Retinal pigment epithelial cell (primary cell): ENCODE measurements at places on chromosomes 4 and X.

- no peak for DNase-seq
Measured at GRCh38 chrX:47278691-47279090, 45.9 kb downstream of the USP11 start.

DNA sequence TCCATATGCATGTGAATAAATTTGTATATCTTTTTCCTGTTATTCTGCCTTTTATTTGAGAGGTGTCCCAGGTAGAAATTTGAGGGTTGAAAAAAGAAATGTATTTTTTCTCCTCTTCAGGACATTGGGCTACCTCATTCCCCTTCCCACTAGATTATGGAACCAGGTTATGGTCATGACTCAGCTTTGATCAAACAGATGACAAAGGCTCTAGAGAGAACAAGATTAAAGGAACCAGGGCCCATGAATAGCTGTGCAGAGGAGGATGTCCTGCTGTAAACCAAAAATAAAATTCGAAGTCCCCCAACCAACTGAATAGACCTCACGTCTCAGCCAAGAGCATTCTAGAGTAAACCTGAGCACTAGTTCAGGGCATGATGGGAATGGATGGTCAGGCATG lies 313.2 kb downstream of the RAPGEF2 start:
- DNase-seq, result no peak

DNA sequence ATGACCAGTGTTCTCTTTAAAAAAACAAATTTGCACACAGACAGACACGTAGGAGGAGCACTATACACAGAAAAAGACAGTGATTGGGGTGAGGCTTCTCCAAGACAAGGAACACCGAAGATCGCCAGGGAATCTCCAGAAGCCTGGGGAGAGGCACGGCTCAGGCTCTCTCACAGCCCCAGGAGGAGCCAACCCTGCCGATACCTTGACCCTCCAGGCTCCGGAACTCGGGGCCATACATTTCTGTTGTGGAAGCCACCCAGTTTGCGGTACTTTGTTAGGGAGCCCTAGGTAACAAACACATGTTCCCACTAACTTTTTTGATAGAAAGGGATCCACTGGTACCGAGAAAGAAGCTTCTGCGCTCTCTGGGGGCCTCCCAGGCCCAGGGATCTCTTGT lies 55.8 kb downstream of the DCTD start:
- DNase-seq, result no peak

- no peak for DNase-seq
Measured at GRCh38 chr4:42607011-42607726, 49.7 kb downstream of the ATP8A1 start.

DNA sequence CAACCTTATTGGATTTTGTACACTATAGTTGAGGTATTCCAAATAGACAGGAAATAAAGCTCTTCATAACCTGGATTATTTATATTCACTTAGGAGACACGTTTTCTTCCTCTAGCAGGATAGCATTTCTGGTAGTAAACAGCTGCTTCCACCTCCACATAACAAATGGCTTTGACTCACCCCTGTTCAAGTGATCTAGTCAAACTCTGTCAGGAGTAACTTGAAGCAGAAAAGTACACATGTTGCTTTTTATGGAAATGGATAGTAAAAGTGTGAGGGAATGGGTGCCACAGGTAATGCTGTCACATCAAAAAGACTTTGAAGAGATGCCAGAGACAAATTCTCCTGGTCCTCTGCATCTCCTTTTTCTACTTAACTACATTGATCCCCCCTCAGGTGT lies 258.7 kb upstream of the SLC7A11 start:
- no peak for DNase-seq

- no peak for DNase-seq
Measured at GRCh38 chrX:39144323-39144722, 343.1 kb downstream of the MID1IP1 start.

- no peak for DNase-seq
Measured at GRCh38 chrX:52078131-52078530, 9.1 kb upstream of the MAGED4B start.

- peak; percentile 54 for DNase-seq
Measured at GRCh38 chrX:95885074-95885473, 799.6 kb upstream of the DIAPH2 start.

DNA sequence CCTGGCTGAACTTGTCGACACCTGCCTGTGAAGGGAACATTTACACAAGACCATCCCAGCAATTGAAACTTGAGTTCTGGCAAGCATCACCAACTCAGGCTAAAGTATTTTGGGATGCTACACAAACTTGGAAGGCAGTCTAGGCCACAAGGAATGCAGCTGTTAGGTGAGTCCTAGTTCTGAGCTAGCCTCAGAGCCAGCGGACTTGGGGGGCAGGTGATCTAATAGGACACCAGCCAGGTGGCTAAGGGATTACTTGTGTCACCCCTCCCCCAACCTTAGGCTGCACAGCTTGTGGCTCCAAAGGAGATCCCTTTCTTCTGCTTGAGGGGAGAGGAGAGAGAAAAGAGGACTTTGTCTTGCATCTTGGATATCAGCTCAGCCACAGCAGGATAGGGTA lies 62.3 kb upstream of the DKK2 start:
- DNase-seq, result no peak

GRCh38 chr4:145920205-145920604 lies 18.4 kb downstream of the ZNF827 start:
- no peak for DNase-seq

DNA sequence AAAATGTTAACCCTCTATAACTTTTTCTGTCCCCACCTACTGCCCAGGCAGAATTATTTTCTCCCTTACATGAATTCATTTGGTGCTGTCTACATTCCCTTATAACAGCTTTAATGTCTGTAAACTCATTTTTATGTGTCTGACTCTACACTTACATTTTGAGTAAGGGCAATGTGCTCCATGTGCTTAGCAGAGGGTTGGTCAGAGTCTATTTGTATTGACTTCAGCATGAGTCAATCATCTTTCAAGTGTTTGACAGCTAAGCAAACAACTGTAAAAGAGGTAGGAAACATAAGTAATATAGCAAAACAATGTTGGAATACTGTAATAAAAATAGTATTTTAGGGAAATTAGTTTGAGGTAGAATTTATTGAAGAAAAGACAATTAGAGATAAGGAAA lies 6.3 kb downstream of the IL15 start:
- DNase-seq, result no peak

GRCh38 chrX:47507153-47507867 lies 24.3 kb upstream of the ZNF41 start:
- no peak for DNase-seq

- DNase-seq, result no peak
Measured at GRCh38 chrX:41209853-41210252, 124.1 kb upstream of the DDX3X start.

DNA sequence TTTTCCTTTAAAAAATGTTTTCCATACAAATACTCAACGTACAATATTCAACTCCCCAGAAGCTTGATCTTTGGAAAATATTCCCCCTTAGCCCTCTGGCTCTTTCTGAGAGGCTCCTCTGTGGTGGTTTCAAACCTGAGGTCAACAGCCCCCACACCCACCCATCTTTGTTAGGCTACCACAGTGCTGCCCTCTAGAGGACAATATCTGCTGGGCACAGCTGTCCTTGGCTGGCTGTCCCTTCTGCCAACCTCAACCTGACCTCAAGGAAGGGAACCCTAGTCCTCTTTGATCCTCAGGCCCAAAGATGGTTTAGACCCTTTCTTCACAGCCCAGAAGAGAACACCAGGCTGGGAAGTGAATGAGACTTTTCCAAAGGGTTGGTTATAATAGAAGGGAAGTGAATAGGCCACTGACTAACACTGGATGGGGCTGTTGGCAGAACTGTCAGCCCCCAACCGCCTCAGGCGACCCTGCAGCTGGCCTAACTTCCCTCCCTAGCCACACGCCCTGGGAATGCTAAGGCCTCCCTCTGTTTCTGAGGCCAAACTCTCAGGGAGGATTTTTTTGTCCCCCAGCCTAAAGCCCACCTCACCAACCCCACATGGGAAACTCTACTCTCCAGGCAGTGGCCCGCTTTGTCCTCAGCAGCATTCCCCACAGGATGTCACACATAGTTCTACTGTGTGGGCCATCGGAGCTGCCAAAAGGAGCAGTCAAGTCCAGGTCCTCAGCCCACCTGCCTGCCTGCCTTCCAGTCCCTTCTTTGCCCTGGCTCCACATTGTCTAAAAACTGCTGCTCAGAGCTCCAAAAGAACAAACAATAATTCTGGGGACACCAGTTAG lies 34.3 kb downstream of the NYX start:
- no peak for DNase-seq

- no peak for DNase-seq
Measured at GRCh38 chr4:39037491-39037825, 5.2 kb upstream of the TMEM156 start.
